ENCODE measurements at places on chromosomes 5 and 9. TPM values are rescaled to one million over a fixed set of nuclear protein-coding genes. Genes with fewer than 3 reads are reported as not detected.

The C7 gene
- total RNA-seq = not detected

The SOHLH1 gene
- not detected for total RNA-seq

The GRM6 gene
- total RNA-seq = not detected

The DOK3 gene
- total RNA-seq = 3.9 TPM

The NDUFB6 gene
- 44.9 TPM for total RNA-seq

The CCDC183 gene
- total RNA-seq = 1.1 TPM

The SLC27A6 gene
- not detected for total RNA-seq

The C9 gene
- total RNA-seq = not detected

The NR5A1 gene
- total RNA-seq = not detected

The MSMP gene
- not detected for total RNA-seq

The CAMLG gene
- 20.6 TPM for total RNA-seq

The HSD17B3 gene
- total RNA-seq = not detected

The IPO11 gene
- total RNA-seq = 27.3 TPM

The TAF11L10 gene
- total RNA-seq = not detected

The TYRP1 gene
- total RNA-seq = not detected

The C9orf152 gene
- not detected for total RNA-seq

The SH3RF2 gene
- total RNA-seq = 0.27 TPM

The SPAG8 gene
- 2.5 TPM for total RNA-seq

The MYMK gene
- total RNA-seq = not detected

The FAXDC2 gene
- total RNA-seq = not detected

The ARHGEF39 gene
- 11.8 TPM for total RNA-seq

The PLPP6 gene
- 9.9 TPM for total RNA-seq

The POLE3 gene
- total RNA-seq = 66.6 TPM

The SPATA31E1 gene
- not detected for total RNA-seq

The TNC gene
- total RNA-seq = not detected

The SGCD gene
- not detected for total RNA-seq

The LHX6 gene
- total RNA-seq = not detected

The C9orf153 gene
- 0.12 TPM for total RNA-seq

The PDCD1LG2 gene
- 2.2 TPM for total RNA-seq

The CDKN2B-AS1 gene
- total RNA-seq = 4.4 TPM

The GAPT gene
- total RNA-seq = not detected

The IFNA4 gene
- not detected for total RNA-seq

The FKTN gene
- 12.8 TPM for total RNA-seq

The PPIP5K2 gene
- total RNA-seq = 60.5 TPM

The CCNO gene
- total RNA-seq = not detected

The SLC45A2 gene
- not detected for total RNA-seq

The TMEM8B gene
- 3.8 TPM for total RNA-seq

The SLC6A19 gene
- not detected for total RNA-seq

The PCDHGB7 gene
- 0.07 TPM for total RNA-seq

The ARSI gene
- total RNA-seq = not detected

The SV2C gene
- 0.10 TPM for total RNA-seq

The CCL19 gene
- total RNA-seq = not detected

The OR1Q1 gene
- not detected for total RNA-seq

The SLC24A2 gene
- not detected for total RNA-seq

The IL3 gene
- 0.40 TPM for total RNA-seq

The SPARC gene
- total RNA-seq = 0.27 TPM

The SMIM33 gene
- 1.2 TPM for total RNA-seq
